Left ventricle myocardium inferior (tissue), 1 donor: ENCODE measurements at places on chromosomes 3 and 15. TPM values are rescaled to one million over a fixed set of nuclear protein-coding genes. Genes with fewer than 3 reads are reported as not detected.

The NEO1 gene
- total RNA-seq: 9.0 TPM

The WNT5A gene
- 3.8 TPM for total RNA-seq

DNA sequence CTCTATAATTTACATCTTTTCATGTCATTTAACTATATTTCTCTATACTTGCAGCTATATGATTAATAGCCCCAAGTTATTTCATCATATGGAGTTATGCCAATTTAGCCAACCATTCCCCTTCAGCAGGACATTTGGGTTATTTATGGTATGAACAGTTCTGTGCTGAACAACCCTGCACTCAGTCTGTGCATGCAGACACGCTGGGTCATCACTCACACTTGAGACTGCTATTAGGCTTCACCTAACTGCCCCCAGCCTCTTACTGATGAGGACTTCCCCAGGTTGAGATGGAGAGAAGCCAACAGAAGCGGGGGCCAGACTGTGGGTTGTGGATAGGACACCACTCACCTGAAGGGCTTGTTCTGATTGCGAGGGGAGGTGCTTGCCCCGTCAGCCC lies 7.3 kb downstream of the TADA3 start:
- H3K36me3 ChIP-seq: peaks cover 94% of the 10 kb centered on the region
- H3K27ac ChIP-seq: no peak overlapping the region
- no peaks in the 10 kb centered on the region for H3K27me3 ChIP-seq
- DNase-seq: no peak
- H3K4me3 ChIP-seq: no peak overlapping the region

DNA sequence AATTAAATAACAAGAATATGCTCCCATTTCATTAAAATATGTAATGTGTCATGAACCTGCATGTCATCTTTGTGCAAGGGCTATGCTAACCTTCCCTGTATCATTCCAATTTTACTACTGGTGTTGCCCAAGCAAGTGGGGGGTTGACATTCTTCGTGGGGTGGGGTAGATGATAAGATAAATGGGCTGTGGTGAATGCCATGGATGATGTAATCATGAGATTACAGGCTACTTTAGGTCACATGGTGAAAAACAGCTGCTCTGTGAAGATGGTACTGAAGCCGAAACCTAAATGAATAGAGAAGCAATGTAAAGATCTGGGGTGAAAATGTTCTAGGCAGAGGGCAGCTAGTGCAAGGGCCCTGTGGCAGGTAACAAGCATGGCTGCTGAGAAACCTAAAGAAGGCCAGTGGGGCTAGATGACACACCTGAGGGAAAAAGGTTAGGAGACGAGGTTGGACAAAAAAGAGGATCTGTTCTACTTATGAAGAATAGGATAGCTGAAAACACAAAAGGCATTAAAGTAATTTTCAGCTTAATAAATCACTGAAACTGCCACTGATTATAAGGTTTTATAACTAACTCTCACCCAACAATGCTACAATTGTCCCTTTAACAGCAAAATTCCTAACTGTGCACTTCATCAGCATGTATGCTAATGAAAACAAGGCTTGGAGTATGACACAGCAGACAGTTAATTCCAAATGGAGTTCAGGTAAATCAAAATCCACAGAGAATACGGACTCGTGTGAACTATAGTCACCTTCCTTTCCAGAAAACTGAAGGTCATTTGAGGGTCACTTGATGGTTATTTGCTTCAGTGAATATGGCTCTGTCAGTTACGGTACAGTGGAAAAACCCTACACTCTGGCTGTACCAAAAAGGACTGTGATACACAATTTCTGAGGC lies 35.0 kb downstream of the MTMR10 start:
- no peak overlapping the region for H3K27ac ChIP-seq
- H3K27me3 ChIP-seq: no peaks in the 10 kb centered on the region
- no peak for DNase-seq
- peaks cover 86% of the 10 kb centered on the region for H3K36me3 ChIP-seq

DNA sequence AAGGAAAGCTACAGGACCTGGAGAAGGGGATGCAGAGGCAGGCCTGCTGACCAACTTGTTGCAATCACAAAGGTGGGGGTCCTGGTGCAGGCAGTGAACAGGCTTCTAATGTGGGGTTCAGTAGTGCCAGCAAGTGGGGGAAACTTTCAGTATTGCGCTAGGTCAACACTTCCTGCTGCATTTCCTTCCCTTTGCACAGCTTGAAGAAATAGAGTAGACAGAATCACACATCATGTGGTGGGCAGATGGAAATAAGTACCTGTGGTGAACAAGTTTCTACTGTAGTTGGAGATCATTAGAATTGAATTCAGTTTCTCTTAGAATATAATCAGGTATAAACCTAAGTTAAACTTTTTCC lies 63.4 kb downstream of the RGMA start:
- no peaks in the 10 kb centered on the region for H3K27me3 ChIP-seq
- H3K36me3 ChIP-seq: peaks cover 69% of the 10 kb centered on the region
- H3K4me1 ChIP-seq: peaks cover 81% of the 10 kb centered on the region
- H3K27ac ChIP-seq: peak overlapping the region; percentile 25
- no peak overlapping the region for H3K4me3 ChIP-seq
- no peak for DNase-seq

DNA sequence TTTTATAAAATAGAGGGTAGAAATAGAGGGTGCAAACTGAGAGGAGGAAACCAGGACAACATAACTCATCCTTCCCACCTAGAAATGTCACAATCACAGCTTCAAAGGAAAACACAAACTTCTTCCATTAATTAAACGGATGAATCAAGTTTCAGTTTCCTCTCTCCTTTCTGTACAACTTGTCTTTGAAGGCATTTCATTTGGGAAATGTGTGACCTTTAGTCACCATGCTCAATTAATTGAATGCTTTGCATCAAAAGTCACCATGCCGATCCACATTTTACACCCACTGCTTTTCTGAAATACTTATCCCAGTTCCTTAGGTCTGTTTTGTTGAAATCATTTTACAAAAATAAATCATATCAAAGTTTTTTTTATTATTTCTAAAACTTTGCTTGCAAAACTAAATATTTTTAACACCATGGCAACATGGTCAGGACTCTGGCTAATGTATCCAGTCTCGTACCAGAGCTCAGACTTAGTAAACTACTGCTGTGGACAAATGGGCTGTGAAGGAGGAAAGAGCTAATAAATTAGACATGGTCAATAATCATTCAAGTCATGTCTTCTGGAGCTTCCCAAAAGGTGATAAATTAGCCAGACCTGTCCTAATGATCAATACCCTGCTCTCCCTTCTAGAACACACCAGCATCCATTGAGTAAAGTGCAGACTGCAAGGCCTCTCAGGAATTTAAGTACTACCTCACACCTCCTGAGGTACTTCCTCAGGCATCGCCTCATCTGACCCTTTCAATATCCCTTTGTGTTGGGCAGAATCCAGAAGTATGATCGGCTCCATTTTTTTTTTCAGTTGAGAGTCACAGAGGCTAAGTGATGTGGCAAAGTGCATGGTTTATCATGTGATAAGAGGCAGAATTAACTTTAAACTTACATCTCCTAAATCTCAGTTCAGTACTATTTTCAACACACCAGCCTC lies 161.3 kb downstream of the GREM1 start:
- no peaks in the 10 kb centered on the region for H3K27me3 ChIP-seq
- no peak overlapping the region for H3K4me3 ChIP-seq
- DNase-seq: no peak
- H3K36me3 ChIP-seq: no peaks in the 10 kb centered on the region

DNA sequence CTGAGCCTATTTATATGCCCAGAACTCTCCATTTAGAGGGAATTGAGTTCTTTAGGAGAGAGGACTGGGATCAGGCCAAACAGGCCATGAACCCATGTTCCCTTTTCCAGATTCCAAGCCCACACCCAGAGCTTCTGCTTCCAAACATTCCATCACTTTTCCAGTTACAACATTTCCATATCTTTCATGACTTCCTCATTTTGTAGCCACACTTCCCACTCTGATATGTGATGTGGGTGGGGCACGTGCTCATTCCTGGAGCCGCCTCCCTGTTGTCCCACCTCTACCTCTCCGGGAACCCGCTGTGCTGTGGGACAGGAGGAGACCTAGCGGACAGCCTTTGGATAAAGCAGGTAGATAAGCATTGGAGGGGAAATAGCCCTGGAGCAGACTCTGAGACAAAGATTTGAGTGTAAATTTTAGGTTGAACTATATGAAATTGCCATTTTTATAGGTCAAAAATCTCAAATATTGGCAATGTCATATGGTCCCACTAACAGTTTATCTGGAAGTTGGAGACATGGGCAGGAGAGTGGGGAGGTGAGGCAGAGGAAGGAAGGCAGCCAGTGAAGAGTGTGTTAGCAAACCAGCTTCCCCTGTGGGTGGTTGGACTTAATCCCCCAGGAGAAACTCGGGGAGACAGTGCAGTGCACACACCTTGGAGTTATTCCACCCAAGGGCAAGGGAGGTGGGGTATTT lies 31.8 kb downstream of the CYP8B1 start:
- H3K27me3 ChIP-seq: no peaks in the 10 kb centered on the region
- H3K27ac ChIP-seq: peak overlapping the region; percentile 37
- DNase-seq: no peak
- H3K4me3 ChIP-seq: no peak overlapping the region

DNA sequence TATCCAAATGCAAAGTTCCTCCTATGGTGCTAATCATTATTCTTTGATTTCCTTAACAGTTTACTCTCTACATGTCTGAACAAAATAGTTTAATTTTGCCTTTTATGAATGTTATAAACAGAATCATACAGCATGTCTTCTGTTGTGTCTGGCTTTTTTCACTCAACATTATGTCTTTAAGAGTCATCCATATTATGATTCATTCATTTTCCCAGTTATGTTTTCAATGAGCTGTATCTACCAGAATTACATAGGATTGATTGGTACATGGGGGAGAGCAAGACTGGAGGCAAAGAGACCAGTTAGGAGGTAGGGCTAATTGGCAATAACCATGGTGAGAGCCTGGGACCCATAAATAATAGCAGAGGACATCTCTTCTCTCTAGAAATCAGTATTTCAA lies 16.6 kb upstream of the RAP2B start:
- H3K4me3 ChIP-seq: no peak overlapping the region
- H3K36me3 ChIP-seq: no peaks in the 10 kb centered on the region
- H3K27me3 ChIP-seq: no peaks in the 10 kb centered on the region
- no peak for DNase-seq
- H3K27ac ChIP-seq: no peak overlapping the region

GRCh38 chr3:185460719-185461350 lies 38.0 kb downstream of the TMEM41A start:
- H3K36me3 ChIP-seq: peaks cover 10% of the 10 kb centered on the region
- H3K27ac ChIP-seq: no peak overlapping the region
- H3K27me3 ChIP-seq: no peaks in the 10 kb centered on the region
- no peak for DNase-seq
- no peak overlapping the region for H3K4me3 ChIP-seq
- H3K4me1 ChIP-seq: no peaks in the 10 kb centered on the region

The TLR9 gene
- total RNA-seq: 0.66 TPM

DNA sequence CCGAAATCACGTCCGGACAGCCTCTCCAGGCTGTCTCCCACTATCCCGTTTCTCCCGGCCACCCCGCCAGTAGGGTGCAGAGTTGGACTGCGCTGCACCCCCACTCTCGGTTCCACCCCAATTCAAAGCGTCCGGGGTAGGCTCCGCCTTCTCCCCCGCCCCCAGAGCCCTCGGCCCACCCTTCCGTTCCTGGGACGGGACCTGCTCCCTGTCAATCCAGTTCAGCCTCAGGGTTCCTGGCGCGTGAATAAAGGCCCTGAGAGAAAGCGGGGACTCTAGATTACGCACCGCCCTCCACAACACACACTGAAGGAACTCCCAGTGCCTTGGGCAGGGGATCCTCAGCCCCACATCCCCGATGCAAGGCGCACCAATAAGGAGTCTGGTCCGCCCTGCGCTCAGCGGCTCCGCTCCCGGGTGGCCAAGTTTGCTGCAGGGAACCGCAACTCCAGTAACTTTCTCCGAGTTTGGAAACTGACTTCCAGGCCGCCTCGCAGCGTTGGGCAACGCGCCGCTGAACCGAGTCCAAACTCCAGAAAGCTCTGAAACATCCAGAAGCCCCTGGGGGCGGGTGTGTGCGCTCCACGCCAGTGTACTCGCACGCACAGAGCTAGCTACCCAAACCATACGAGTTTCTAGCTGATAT lies 1.9 kb downstream of the ADAMTS9 start:
- DNase-seq: peak; percentile 93
- H3K27ac ChIP-seq: peak overlapping the region; percentile 97
- peak overlapping the region; percentile 78 for H3K4me3 ChIP-seq
- H3K36me3 ChIP-seq: peaks cover 10% of the 10 kb centered on the region
- no peaks in the 10 kb centered on the region for H3K27me3 ChIP-seq
- H3K4me1 ChIP-seq: peaks cover 77% of the 10 kb centered on the region

GRCh38 chr3:179882292-179882691 lies 154.4 kb downstream of the PEX5L start:
- H3K27ac ChIP-seq: no peak overlapping the region
- H3K27me3 ChIP-seq: no peaks in the 10 kb centered on the region
- no peaks in the 10 kb centered on the region for H3K36me3 ChIP-seq
- H3K4me3 ChIP-seq: no peak overlapping the region
- no peak for DNase-seq

DNA sequence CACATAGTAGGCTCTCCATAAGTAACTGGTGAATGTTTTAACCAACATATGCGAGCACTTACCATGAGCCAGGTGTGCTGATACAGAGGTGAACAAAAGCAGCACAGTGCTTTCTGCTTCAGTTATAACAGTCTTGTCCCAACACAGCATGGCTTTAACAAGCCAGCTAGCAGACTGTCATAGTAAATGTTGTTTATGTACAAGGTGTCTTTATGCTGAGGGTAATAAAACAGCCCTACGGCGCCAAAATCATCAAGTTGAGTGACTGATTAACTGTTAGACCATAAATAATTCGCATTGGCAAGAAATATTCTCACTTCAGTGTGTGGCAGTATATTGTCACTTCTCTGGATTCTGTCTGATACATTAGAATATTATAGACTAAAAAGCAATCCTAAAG lies 646.0 kb upstream of the CFAP20DC start:
- no peaks in the 10 kb centered on the region for H3K36me3 ChIP-seq
- no peak overlapping the region for H3K27ac ChIP-seq
- H3K4me3 ChIP-seq: no peak overlapping the region
- peaks cover 6% of the 10 kb centered on the region for H3K4me1 ChIP-seq
- H3K27me3 ChIP-seq: no peaks in the 10 kb centered on the region

DNA sequence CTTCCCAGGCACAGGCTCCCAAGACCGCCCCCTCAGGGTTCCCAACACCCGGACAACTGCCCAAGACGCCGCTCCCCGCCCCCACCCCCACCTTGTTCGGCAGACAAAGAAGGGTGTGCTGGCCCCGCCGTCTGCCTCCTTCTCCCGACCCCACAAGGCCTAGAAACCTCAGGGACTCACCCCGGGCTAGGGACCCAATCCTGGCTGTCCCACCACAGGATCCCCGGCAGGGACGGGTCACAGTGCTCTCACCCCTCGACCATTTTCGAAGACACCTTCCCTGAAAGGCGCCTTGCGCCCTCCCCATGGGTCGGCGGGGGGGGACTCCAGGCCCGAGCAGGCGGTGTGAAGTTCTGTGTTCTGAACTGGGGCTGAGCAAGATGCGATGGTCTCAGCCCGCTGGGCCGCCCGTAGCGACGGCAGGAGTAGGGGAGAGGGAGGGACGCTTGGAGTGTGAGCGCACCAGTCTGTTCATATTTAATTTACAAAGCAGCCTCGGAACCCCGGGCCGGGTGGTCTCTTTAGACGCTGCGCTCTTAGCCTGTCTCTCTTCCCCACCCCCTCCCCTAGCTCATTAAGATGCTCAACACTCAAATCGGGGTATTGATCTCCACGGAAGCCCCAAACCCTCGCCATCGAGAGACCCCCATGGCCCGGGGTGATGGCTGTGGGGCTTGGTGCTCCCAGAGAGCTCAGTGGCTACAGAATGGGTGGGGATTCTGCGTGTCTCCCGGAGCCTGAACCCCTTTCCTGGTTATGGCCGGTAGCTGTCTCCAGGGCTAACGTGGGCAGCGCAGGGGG lies 1.4 kb upstream of the ISLR2 start:
- H3K27me3 ChIP-seq: peaks cover 94% of the 10 kb centered on the region
- H3K4me1 ChIP-seq: peaks cover 63% of the 10 kb centered on the region
- peak overlapping the region; percentile 66 for H3K4me3 ChIP-seq
- no peaks in the 10 kb centered on the region for H3K36me3 ChIP-seq
- no peak for DNase-seq
- H3K27ac ChIP-seq: peak overlapping the region; percentile 83
